MV-4-11 (cell line): ENCODE measurements at places on chromosomes 2 and 18.

DNA sequence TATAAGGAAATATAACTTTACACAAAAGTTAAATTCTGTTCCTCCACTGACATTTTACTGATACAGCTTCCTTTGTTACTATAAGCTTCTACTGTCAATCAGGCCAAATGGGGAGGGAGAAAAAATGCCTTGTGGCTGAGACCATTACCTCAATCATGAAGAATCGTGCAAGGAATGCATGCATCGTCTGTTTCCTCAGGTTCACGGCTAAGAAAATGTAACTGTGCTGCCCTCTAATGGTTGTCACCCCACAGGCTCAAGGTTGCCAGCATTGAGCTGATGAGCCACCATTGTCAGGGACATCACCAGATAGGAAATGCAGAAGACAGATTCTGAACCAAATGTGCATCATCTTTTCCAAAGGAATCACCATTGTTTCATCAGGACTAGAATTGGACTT, 426.9 kb downstream of the CDH2 start:
- DNase-seq, result no peak

DNA sequence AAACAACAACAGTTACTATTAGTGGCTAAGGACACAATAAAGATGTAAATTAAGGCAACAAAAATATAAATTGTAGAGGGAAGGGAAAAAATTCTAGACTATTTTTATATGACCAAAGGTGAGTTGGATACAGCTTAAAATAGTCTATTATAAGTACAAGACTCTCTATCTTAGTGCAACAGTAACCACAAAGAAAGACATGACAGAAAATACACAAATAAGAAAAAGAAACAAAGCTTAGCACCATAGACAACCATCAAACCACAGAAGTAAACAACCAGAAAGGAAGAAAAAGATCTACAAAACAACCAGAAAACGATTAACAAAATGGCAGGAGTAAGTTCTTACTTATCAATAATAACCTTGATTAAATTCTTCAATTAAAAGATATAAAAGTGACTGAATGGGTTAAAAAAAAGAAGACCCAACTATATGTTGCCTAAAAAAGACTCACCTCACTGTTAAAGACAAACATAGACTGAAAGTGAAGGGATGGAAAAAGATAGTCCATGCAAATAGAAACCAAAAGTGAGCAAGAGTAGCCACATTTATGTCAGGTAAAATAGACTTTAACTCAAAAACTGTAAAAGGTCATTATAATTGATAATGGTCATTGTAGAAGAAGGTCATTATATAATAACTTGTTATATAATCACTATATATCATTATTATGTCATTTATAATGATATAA, 62.5 kb downstream of the USP40 start:
- no peak for DNase-seq

DNA sequence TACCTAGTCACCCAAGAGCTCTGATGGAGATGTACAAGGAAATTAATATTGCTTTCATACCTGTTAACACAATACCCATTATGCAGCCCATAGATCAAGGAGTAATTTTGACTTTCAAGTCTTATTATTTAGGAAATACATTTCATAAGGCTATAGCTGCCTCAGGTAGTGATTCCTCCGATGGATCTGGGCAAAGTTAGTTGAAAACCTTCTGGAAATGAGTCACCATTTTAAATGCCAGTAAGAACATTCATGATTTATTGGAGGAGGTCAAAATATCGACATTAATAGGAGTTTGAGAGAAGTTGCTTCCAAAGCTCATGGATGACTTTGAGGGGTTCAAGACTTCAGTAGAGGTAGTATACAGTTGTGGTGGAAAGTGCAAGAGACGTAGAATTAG, 931.4 kb upstream of the ACVR2A start:
- DNase-seq, result no peak

DNA sequence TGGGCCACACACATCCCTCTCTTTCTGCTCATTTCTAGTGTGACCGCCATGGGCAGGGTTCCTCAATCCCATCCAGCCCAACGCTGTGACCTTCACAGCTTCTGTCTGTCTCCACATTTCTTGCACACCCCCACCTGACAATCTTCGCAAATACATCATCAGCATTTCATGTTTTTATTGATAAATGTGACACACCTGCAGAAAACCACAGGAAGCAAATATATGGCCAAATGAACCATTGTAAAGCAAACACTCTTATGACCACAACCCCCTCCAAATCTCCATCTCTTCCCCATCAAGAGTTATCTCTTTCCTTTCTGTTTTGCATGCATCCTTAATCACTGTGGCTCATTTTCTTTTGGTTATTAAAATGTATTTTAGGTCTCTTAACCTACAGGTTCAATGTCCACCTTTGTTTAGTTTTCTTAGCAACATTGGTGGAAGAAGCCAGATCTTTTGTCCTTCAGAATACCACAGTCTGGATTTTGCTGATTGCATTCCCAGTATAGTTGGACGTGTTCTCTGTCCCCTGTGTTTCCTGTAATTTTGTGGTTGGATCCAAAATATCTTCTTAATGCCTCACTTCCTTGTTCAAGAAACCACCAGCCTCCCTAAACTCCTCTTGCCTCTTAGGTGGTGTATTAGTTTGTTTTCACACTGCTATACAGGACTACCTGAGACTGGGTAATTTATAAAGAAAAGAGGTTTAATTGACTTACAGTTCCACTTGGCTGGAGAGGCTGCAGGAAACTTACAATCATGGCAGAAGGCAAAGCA, 9.8 kb upstream of the NCK2 start:
- DNase-seq, result peak; percentile 48

DNA sequence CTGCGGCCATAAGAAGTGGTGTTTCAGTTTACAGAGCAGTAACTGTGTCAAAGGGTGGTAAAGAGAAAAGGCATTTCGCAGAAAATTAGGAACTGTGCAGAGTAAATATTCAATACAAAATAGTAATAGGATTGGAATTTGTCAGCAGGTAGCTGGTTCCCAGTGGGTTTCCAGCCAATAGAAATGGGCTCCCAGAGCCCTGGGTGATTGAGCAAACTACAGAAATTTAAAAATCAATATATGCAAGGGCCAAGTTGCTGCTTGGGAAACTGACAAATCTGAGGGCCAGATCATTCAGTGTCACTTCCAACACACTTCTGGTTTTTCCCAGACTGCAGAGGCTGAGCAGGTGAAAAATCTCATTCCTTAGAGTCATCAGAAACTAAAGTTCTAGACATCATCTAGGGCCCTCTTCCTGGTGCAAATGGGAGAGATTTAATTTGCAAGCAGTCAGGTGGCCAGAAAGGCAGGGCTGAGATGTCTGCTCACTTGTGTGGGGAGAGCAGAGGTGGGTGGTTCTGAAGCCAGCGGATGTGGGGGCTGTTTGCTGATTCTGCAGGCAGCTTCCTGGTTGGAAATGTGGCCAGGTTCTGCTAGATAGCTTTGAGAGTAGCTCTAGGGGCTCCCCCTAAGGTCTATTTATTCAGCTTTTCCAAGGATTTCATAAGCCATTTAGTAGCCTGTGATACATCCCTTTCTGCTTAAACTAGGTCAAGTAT, 182.4 kb downstream of the NCK2 start:
- no peak for DNase-seq

DNA sequence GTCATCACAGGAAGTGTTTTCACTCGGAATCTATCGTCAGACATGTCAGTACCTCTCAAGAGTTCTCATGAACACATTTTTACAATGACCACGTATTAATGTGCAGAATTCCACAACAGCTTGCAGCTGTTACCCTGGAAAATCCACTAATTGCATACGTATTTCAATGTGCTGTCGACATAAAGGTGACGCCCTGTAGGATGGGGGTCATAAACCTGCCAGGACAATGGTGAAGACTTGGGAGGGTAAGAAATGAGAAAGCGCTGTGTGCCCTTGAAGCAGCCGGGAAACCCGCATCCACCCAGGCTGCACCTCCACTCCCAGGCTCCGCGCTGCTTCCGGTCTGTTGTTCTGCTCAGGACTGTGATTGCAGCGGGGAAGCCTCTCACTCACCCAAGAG, 14.0 kb downstream of the TMEM18 start:
- DNase-seq, result no peak

DNA sequence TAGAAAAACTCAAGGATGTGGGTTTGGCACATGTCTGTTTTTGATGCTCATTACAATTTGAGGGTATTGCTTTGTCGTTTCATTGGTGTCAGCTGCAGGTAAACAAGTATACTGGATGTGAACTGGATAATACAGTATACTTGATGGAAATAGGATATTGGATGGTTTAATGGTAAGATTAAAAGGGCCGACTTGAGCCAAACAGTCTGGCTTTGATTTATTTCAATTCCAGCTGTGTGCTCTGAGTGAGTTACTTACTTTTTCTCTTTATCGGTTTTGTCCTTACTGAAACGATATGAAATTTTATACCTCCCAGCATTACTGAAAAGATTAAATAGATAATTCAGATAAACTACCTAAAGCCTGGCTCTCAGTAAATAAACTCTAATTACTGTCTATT, 227.6 kb downstream of the ASXL3 start:
- no peak for DNase-seq

DNA sequence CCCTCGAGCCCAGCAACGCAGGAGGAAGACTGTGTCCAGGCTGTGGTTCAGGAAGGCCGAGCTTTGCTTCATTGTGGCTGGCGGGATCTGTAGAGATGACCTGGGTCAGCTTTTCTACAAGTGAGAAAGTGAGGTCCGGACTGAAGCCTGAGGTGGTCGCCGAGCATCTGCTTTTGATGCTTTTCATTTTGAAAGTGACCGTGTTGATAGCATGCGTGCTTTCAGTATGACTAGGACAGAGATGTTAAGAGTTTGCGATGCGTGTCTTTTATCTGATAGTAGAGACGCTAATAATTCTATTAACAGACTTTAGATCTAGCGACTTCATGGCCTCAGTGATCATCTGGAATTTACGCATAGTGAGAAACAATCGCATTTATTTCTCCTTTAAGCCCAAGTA, 28.1 kb downstream of the CTDP1 start:
- no peak for DNase-seq

DNA sequence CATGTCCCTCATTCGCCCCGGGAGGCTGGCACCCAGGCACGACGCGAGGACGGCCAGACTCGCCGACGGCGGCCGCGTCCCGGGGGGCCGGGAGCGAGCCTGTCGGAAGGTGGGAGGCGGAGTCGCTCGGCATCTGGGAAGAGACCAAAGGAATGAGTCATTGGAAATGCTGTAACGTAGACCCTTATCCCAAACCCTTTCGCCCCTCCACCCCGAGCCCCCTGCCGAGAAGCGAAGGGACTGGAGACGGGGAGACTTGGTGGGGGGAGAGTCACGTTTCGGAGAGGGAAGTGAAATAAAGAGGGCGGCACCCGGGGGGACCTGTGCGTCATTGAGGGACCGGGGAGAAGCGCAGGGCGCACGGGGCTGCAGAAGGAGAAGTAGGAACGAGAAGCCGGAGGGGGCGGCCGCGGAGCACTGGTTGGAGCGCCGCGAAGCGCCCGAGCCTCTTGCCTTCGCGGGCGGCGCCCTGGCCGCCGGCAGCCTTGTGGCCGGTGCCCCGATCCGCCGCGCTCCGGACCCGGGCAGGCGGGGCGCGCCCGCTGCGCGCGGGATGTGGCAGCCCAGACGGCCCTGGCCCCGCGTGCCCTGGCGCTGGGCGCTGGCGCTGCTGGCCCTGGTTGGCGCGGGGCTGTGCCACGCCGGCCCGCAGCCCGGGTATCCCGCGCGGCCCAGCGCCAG, at the start of gene EMILIN2:
EMILIN2 (plus strand) TSS at position 371 of the 681 bp plus-strand sequence; CDS start at position 554, 183 bp downstream.
- no peak for DNase-seq

DNA sequence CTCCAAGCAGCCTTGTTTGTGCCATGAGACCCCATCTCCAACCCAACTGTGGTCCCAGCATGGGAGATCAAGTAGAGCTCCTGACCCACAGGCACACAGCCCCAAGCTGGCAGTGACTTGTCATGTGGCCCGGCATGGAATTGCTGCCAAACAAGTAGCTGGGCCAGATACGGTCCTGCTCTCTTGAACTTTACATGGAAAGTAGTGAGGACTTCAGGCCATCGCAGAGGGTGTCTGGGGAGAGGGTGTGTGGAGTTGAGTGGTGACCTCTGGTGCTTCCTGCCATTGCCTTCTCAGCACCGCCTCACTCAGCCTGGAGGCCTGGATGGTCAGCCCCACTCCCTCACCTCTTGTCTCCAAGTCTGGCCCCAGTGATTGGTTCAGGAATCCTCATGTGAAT, 10.9 kb upstream of the SLC4A3 start:
- no peak for DNase-seq

GRCh38 chr2:200877443-200877842, 11.4 kb downstream of the PPIL3 start:
- no peak for DNase-seq

DNA sequence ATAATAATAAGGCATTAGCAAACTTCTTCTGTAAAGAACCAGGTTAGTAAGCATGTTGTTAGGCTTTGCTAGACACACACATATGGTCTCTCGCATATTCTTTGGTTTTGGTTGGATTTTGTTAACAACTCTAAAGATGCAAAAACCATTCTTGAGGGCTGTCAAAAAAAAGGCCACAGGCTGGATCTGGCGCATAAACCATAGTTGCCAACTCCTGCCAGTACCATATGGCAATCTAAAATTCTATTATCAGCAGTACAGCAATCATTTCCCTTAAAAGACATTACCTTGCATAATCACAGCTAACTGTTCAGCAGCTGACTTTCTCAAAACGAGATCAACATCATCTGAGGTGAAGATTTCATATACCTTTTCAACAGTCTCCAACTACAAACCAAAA, 63.5 kb downstream of the RTTN start:
- DNase-seq, result no peak

DNA sequence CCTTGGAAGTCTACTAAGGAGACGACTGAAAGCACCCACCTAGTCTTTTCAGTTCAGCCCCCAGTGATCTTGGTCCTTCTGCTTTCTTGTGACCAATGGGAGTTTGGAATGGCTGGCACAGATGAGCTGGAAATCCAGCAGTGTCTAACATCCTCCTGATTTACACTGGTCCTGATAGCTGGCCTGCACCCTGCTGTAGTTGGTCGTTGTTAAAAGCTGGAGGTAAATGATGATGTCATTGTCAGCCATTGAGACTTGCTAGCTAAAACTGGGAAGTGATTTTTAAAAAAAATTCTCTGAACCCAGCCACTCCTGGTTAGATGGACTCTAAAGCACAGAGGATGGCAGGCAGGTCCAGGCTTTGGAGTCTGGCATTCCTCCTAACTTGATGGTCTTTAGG, 19.3 kb downstream of the CCT7 start:
- DNase-seq, result peak; percentile 12

DNA sequence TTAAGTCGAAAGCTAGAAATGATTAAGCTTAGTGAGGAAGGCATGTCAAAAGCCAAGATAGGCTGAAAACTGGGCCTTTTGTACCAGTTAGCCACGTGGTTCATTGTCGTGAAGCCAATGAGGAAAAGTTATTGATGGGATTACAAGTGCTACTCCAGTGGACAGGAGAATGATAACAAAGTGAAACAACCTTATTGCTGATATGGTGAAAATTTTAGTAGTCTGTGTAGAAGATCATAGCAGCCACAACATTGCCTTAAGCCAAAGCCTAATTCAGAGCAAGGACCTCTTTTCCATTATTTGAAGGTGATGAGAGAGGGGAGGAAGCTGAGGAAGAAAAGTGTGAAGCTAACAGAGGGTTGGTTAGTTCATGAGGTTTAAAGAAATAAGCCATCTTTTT, 24.1 kb upstream of the RAMP1 start:
- DNase-seq, result no peak
